ENCODE measurements at places on chromosomes 1 and 21.

- no peak for DNase-seq
These were observed 6.1 kb downstream of the CCDC18 start for GRCh38 chr1:93186667-93187066.

DNA sequence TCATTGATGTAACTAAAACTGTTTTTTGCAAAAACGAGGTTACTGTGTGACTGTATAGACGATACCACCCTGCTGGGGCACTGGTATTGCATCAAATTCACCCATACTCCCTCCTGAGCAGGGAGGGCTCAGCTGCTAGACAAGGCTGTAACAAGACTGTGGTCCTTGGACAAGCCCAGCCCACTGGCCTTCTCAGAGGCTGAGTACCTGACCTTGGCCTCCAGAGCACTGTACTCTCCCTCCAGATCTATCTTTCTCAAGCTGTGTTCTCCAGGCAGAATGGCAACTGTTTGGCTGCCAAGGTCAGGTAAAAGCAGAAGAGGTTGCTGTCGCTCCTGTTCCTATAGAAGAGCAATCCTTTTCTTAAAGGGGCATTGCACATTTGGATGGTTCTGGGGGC is 8.5 kb downstream of the OLFML2B start:
- DNase-seq: no peak

- no peak for DNase-seq
These were observed 1.8 kb downstream of the BARHL2 start for GRCh38 chr1:90715309-90715708.

GRCh38 chr1:224801844-224802490 is 127.5 kb upstream of the DNAH14 start:
- DNase-seq: no peak

DNA sequence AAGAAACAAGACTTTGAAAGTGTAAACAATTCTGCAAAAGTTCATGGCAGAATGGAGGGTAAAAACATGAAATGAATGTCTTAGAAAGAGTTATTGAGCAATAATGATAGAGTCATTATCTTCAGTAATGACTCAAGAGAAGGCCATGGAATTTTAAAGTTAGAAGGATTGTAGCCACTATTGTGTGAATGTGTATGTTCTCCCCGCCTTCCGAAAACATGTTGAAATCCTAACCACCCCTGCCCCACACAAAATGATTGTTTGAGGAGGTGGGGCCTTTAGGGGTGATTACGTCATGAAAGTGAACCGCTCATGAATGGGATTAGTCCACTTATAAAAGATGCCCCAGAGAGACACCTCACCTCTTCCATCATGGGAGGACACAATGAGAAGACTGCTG is 93.8 kb upstream of the CCDC190 start:
- DNase-seq: no peak
